HS-27A (cell line): ENCODE measurements at places on chromosomes 2 and 18.

GRCh38 chr2:16120591-16121180, 180.3 kb downstream of the MYCN start:
- DNase-seq, result no peak

DNA sequence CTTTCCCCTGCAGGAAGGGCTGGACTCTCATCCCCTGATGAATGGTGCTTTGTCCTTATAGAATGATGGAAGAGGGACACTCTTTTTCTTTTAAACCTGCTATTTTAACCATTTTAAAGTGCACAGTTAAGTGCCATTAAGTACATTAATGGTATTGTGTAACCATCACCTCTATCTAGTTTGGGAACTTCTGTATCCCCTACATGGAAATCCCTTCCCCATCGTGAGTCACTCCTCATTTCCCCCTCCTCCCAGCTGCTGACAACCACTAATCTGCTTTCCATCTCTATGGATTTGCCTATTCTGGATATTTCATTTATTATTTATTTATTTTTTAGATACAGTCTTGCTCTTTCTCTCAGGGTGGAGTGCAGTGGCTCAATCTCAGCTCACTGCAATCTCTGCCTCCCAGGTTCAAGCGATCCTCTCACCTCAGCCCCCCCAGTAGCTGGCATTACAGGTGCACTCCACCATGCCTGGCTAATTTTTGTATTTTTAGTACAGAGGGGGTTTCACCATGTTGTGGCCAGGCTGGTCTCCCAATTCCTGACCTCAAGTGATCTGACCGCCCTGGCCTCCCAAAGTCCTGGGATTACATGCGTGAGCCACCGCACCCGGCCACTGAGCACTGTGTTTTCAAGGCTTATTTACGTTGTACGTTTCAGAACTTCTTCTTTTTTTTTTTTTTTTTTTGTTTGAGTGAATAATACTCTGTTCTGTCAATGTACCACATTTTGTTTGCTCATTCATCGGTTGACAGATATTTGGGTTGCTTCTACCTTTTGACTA, 15.8 kb downstream of the DGKD start:
- DNase-seq, result no peak

DNA sequence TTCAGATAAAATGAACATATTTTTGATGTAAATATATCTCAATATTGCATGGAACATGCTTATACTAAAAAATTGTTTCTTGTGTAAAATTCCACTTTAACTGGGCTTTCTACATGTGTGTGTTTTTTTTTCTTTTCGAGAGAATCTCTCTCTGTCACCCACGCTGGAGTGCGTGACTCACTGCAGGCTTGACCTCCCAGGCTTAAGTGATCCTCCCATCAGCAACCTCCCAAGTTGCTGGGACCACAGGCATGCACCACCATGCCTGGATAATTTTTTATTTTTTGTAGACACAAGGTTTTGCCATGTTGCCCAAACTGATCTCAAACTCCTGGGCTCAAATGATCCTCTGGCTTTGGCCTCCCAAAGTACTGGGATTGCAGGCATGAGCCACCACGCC, 254.6 kb downstream of the LOXHD1 start:
- peak; percentile 2 for DNase-seq

DNA sequence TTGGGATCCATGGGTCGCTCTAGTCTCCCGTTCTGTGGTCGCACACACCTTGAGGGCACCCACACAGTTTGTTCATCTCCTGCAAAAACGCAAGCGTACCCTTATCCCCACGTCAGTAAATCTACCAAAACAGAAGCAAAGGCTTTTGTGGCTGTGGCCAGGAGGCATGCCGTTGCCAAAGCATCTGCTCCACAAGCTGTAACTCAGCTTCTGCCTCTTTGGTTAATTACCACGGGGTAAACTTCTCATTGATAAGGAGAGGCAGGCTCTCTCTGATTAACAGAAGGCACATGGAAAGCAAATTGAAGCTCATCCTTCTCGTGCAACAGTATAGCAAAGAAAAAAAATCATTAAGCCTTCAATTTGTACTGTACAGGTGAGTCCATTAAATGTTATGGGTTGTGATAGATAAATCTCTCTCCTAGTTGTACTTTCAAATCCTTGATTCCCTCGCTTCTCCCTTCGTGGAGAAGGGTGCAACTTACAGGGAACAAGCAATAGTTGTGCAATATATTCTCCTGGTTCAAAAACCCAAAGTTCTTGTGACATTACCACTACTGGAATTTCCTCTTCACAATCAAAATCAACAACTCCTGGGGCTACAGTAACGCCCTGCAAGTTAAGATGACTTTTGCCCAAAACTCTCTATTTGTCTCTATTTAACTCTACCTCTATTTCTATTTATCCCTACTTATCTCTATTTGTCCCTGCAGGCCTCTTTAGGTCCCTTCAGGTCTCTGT, 10.3 kb downstream of the PECR start:
- DNase-seq, result no peak

DNA sequence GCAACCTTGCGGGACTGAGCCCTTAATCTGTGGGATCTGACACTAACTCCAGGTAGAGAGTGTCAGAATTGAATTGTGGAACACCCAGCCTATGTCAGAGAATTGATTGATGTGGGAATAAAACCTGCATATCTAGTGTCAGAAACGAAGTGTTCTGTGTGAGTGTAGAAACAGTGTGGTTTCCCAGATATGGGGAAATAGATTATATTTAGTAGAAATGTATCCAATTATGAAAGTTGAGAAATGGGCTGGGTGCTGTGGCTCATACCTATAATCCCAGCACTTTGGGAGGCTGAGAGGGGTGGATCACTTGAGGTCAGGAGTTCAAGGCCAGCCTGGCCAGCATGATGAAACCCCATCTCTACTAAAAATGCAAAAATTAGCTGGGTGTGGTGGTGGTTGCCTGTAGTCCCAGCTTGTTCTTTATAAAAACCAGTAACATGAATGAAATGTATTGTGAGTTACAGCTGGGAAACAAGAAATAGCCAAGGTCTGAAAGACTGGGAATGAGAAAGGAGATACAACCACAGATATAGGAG, 4.3 kb upstream of the TP53I3 start:
- DNase-seq, result no peak

- no peak for DNase-seq
Measured at GRCh38 chr2:109395494-109396201, 218.1 kb downstream of the SEPTIN10 start.
